ENCODE measurements at places on chromosomes 2 and 18.

DNA sequence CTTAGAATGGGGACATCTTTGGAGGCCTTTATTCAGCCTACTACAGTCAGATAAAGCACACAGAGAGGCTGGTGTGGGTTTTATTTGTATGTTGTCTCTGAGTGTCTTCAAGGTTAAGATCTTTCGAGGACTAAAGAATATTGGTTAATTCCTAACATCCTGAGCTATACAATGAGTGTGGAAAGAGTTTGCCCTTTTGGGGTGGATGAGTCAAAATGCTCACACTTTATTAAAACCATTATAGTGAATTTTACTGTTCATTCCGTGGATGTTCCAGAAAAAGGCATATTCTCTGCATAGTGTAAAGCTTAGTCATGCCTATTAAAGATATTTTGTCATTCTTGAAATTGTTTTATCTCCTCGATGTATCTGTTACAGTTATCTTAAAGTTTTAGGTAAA, 29.1 kb upstream of the SLC38A11 start:
- peak; percentile 28 for DNase-seq

- DNase-seq = no peak
Observed at GRCh38 chr18:61199171-61199848, 133.9 kb upstream of the CDH20 start.

GRCh38 chr18:35682281-35682867, 100.8 kb downstream of the GALNT1 start:
- peak; percentile 47 for DNase-seq

DNA sequence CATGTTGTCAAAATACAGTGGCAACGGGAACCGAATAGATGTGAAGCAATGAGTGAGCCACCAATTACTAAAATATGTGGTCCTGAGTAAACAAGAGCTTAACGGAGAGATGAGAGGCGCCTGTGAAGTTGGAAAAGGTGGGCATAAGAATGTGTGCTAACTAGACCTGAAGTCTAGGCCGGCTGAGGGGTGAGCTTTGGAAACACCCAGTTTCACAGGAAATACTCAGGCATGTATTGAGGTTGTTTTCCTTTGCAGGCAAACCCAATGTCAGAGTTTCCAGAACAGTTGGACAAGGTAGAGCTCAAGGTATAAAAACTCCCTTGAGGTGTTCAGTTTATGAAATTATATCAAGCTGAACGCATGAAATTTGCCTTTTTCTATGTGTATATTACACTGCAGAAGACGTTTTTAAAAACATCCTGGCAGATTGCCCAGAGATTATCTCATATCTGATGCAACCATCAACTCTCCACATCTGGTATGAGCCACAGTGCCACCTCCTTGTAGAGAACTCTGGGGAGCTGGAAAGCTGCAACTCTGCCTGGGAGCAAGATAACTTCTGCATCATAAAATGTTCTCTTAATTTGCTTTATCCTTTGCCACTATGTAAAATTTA, 3.9 kb upstream of the WDSUB1 start:
- DNase-seq = peak; percentile 94

Measured in IMR-90 (cell line).